ENCODE measurements at places on chromosomes 3 and 15. TPM values are rescaled to one million over a fixed set of nuclear protein-coding genes. Genes with fewer than 3 reads are reported as not detected.

SNX22 gene
- 0.36 TPM for total RNA-seq

DNA sequence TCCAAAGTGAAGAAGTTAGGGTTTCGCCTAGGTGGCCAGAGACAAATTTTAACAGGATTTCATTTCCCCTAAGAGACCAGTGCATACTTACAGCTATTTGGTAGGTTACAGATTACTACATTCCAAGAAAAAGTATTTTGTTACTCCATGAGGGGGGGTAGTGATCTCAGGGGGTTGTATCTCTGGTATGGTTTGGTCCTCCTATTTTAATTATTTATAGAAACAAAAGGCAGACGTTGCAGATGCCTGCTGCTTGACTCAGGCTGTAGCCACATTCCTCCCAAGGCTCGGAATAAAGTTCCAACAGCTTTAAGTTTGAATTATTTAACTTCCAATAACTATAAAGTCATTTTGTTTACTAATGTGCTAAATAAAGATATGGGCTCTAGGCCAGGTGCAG lies 1.3 kb upstream of the TRIM59 start:
- H3K27ac ChIP-seq: no peak overlapping the region
- no peaks in the 10 kb centered on the region for H3K36me3 ChIP-seq
- H3K27me3 ChIP-seq: no peaks in the 10 kb centered on the region
- H3K4me1 ChIP-seq: no peaks in the 10 kb centered on the region
- no peak for DNase-seq

DNA sequence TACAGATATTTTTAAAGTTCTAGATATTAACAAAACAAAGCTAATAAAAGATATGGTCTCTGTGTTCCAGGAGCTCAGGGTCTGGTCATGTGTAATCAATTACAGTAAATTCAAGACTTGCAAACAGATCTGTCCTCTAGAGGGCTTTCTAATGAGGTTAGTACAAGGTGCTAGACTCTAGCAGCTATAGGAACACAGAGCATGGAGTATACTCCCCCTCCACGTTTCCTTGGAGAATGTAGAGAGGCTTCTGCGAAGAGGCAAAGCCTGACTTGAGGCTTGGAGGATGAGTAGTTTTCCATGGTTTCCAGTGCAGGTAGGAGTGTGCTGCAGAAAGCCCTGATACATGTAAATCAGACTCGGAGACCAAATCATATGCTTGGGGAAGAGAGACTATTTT lies 32.7 kb upstream of the DLG1 start:
- H3K36me3 ChIP-seq: no peaks in the 10 kb centered on the region
- H3K4me1 ChIP-seq: no peaks in the 10 kb centered on the region
- H3K27ac ChIP-seq: no peak overlapping the region
- H3K27me3 ChIP-seq: no peaks in the 10 kb centered on the region
- DNase-seq: no peak
- no peak overlapping the region for H3K4me3 ChIP-seq

- no peaks in the 10 kb centered on the region for H3K36me3 ChIP-seq
- H3K27me3 ChIP-seq: no peaks in the 10 kb centered on the region
- H3K4me1 ChIP-seq: no peaks in the 10 kb centered on the region
- H3K27ac ChIP-seq: no peak overlapping the region
- DNase-seq: peak; percentile 71
Observed at GRCh38 chr15:28914483-28915023, 28.8 kb downstream of the APBA2 start.

DNA sequence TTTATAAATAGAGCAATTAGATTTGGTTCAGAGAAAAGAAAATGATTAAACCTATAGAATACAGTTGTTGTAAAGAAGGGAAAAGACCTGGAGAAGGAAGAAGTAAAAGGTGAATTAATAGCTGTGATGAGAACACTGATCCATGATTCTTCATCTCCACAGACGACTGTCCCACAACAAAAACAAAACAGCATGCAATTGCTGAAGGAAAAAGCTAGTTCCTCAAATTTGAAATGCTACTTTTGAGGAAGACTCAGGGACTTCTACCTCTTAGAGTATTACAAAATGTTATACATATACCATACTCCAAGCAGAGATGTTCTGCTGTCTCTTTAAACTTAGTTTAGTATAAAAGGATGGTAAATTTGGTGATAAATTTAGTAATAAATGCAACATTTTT lies 21.5 kb downstream of the ALCAM start:
- H3K36me3 ChIP-seq: no peaks in the 10 kb centered on the region
- no peak for DNase-seq
- no peaks in the 10 kb centered on the region for H3K27me3 ChIP-seq
- H3K4me3 ChIP-seq: no peak overlapping the region

GRCh38 chr3:44870375-44871061 lies 3.9 kb upstream of the TGM4 start:
- H3K27me3 ChIP-seq: no peaks in the 10 kb centered on the region
- no peak overlapping the region for H3K4me3 ChIP-seq
- H3K4me1 ChIP-seq: no peaks in the 10 kb centered on the region
- no peak overlapping the region for H3K27ac ChIP-seq
- DNase-seq: no peak

DNA sequence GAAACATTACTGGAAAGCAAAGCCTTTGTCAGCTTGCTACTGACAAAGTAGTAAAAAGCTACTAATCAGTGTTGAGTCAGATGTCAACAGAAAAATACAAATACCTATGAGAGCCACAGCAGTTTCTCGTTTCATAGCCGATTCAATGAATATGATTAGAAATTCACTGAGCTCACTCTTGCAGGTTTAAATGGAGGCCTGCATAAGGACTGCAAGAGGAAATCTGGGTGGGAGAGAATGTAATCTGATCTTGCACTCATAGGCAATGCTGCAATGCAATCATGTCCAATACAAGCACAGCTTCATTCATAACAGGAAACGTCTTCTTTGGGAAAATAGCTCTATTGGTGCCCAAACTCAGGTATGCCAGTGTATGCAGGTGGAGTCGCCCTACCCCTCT lies 608.8 kb downstream of the ROBO2 start:
- H3K36me3 ChIP-seq: no peaks in the 10 kb centered on the region
- H3K27ac ChIP-seq: no peak overlapping the region
- H3K4me1 ChIP-seq: no peaks in the 10 kb centered on the region
- no peak for DNase-seq

MELTF gene
- total RNA-seq: 4.3 TPM
